ENCODE measurements at places on chromosomes 1 and 21.
A peak's percentile ranks its signal among the peaks of the same experiment; 100 is the strongest.

- DNase-seq, result no peak
Observed at GRCh38 chr21:33063907-33064622, 5.9 kb upstream of the OLIG1 start.

DNA sequence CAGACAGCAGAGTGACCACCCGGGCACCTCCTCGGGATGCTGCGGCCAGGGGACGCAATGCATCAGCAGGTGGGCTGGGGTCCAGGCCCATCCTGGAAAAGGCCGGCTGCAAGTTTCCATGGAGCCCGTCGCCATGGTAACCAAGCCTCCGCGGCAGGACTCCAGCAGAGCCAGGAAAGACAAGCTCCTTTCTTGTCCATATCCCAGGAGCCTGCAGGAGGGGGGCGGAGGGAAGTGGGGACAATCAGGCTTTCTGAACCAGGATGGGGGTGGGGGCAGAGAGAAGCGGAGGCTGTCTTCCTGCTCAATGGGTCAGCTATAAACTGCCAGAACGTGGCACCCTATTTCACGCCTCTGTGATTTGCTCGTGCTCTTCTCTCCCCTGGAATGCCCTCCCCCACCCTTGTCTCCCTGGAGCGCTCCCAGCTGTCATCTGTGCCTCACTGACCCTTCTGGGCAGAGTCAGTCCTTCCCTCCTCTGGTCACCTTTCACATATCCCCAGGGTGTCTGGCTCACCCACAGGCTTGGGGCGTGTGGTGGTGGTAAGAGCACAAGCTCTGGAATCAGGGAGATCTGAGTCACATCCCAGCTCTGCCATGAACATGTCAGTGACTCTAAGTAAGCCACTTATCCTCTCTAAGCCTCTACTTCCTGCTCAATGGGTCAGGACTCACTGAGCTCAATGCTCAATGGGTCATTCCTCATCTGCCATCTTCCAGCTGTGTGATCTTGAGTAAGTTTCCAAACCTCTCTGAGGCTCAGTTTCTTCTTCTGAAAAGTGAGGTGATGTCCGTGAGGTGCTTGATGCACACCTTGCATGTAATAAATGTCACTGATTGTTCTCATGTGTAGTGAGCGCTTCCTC is 58.9 kb upstream of the LAPTM5 start:
- no peak for DNase-seq

DNA sequence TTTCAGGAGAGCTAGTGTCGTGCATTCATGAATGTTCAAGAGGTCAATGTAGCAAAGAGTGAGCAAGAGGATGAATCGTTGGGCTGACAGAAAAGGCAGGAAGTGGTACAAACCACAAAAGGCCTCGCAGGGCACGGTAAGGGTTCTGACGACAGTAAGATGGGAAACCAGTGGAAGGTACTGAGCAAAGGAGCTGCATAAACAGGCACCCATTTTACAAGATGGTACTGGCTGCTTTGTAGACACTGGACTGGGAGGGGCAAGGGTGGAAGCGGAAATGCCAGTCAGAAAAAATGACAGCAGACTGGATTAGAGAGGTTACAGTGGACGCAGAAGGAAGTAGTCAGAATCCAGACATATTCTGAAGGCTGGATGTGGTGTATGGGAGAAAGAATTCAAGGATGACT is 123.5 kb downstream of the PTPN14 start:
- peak; percentile 21 for DNase-seq

GRCh38 chr1:19427087-19427781 is 58.1 kb downstream of the CAPZB start:
- DNase-seq, result no peak

GRCh38 chr1:155242805-155243358 is 12.4 kb downstream of the ENTREP3 start:
- no peak for DNase-seq

- no peak for DNase-seq
Observed at GRCh38 chr1:165539908-165540307, 3.9 kb upstream of the LRRC52 start.

GRCh38 chr1:34013958-34014737 is 150.3 kb downstream of the HMGB4 start:
- no peak for DNase-seq

- no peak for DNase-seq
Observed at GRCh38 chr1:155946633-155947219, 5.3 kb downstream of the RXFP4 start.

DNA sequence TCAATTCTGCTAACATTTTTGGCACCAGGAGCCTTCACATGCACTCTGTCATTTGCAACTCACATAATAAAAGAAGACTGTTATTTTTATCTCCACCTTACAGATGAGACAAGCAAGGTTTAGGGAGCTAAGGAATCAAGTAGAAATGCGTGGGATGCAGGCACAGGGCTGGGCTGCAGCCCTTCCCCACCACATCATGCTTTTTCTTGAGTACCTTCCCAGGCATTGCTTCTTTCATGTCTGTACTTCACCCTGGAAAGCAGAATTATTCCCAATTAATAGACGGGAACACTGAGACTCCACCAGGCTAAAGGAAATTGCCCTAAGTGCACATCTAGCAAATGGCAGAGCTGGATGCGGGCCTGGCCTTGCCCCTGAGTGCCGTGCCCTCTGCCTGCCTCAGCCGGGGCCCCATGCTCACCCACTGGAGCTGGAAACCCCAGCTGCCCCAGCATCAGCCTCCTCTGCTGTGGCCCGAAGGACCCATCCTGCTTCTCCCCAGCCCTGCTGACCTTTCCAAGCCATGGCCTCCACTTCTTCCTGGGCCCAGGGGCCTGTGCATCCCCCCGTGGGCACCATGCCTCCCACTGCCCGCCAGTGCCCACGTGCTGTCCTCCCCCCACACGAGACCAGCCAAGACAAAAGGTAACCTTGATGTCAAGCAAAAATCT is 257.5 kb downstream of the TOMM20 start:
- DNase-seq, result no peak

- no peak for DNase-seq
Observed at GRCh38 chr1:172005856-172006255, 164.6 kb downstream of the DNM3 start.

GRCh38 chr1:2495026-2495425 is 18.9 kb downstream of the PLCH2 start:
- no peak for DNase-seq

- no peak for DNase-seq
Observed at GRCh38 chr1:46128344-46128743, 4.1 kb downstream of the PIK3R3 start.

DNA sequence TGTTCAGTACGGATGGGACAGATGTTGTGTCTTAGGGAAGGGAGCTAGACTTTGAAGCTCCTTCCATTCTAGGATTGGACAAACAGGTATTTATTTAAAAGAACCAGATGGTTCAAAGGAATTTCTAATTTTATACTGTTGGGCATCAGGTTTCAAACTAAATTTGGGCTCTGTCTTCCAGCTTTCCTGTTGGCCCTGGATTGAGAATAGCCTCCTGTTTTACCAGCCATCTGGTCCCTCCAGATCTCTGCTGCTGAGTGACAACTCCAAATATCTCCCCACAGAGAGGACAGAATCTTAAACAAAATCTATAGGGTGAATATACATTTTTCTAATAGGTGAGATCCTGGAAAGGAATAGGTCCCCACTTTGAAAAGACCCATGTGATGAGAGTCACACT is 52.5 kb upstream of the CNIH3 start:
- DNase-seq, result no peak

DNA sequence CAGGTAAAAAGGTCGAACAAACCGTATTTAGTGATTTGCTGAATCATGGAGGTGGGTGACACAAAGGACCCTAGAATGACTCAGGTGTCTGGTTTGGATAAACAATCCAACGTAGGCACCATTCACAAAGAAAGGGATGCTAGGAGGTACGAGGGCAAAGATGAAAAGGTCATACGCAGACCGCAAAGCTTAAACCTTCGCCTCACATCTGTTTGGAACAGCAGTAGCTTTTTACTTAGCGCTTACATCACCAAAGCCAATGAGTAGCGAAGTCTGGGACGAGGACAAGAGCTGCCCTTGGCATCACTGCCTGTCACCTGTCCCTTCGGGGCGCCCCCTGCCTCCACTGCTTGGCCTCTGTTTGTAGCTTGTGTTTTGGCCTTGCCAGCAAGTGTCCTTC is 350.2 kb downstream of the SMYD3 start:
- no peak for DNase-seq

- DNase-seq, result no peak
Observed at GRCh38 chr1:55531644-55532043, 316.5 kb upstream of the USP24 start.

DNA sequence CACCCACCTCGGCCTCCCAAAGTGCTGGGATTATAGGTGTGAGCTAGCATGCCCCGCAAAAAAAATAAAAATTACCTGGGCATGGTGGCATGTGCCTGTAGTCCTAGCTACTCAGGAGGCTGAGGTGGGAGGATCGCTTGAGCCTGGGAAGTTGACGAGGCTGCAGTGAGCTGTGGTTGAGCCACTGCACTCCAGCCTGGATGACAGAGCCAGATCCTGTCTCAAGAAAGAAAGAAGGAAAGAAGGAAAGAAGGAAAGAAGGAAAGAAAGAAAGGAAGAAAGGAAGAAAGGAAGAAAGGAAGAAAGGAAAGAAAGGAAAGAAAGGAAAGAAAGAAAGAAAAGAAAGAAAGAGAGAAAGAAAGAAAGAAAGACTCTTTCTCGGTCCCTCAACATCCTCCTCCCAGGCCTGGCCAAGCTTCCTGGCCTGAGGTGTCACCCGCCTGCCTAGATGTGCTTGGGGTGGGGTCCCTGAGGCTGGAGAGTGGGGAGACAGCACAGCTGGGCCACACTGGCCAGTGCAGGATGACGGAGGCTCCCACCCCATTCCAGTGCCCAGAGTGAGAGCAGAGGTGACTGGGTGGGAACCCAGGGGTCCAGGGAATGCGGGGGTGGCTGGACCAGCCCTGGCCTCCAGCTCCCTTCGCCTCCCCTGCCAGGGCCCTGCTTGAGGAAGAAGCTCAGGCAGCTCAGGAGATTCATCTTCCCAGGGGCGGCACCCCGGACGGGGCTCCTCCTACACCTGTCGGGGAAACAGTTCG is 10.2 kb upstream of the GNB1 start:
- no peak for DNase-seq

DNA sequence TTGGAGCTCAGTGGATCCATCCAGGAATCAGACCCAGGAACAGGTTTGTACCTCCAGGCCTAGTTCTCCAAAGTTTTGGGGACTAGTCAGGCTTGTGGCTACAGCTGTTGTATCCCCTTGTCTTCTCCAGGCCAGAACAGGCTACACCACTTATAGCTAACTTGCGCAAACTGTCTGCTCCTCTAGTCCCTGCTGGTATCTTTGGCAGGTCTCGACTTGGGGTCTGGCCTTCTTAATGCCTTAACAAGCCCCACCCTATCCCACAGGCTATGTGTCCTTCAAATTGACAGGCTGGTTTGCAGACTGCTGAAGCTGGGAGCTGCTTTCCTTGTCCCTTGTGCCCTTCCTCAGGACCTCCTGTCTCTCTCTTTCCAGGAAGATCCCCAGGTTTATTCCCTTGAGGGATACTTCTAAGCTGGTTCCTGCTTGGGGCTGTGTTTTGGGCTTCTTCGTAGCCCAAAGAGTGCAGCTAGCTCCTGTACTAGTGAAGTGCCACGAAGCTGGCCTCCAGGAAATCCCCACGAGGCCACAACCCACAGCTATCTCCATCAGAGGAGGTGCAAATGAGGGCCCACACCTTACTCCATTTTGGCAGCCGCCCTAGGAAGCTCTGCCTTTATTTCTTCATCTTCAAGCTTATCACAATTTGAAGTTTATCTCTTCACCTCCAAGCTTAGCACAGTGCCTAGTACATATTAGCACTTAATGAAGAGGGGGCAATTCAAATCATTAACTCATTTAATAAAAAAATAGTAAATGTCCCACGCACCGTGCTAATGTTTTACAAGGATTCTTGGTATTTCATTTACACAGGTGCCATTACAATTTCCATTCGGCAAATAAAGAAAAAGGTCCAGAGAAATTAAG is 683 bp upstream of the DMAP1 start:
- no peak for DNase-seq

DNA sequence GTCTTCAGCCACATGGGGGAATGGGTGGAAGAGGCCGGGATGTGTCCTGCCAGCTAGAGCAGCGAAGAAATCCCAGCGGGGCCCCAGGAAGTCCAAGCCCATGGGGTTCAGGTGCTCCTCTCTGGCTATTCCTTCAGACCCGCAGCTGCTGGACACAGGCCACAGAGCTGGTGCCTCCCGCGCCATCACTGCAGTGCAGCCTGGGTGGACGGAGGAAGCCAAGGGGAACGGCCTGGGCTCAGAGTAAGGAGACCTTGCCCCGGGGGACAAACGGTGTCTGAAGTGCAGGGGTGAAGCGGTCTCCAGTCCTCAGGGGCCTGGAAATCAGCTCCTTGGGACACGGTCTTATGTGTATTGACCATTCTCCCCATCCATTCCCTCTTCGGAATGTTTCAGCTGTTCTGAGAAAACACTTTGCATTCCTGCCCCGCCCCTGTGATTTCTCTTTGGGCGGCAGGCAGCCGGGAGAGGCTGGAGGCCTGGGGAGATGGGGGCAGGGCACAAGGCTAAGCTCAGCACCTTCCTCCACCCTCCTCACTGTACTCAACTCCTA is 18.4 kb downstream of the MTHFR start:
- DNase-seq, result no peak

DNA sequence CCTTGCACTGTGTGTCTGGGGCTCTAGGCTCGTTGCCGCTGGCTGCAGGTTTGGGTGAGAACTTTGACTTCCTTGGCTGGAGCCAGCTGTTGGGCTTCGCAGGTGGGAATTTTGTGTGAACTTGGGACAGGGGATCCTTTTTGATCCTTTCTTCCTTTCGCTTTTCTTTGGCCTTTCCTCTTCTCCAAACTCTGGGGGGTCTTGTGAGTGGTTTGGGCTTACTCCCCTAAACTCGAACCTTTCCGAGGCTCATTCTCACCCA is 643 bp downstream of the COQ8A start:
- no peak for DNase-seq

GRCh38 chr1:237316352-237316751 is 274.4 kb downstream of the RYR2 start:
- DNase-seq, result no peak

GRCh38 chr1:207156095-207156494 is 52.1 kb downstream of the C4BPA start:
- DNase-seq, result no peak

All from stimulated activated CD8-positive, alpha-beta memory T cell treated with anti-CD3 and anti-CD28 coated beads, Interleukin-4, amount 100 ng/mL, for 1 hour (primary cell).